ENCODE measurements at places on chromosomes 3 and 15.

- no peak for DNase-seq
These were observed 8.4 kb downstream of the KBTBD8 start for GRCh38 chr3:67006460-67006859.

DNA sequence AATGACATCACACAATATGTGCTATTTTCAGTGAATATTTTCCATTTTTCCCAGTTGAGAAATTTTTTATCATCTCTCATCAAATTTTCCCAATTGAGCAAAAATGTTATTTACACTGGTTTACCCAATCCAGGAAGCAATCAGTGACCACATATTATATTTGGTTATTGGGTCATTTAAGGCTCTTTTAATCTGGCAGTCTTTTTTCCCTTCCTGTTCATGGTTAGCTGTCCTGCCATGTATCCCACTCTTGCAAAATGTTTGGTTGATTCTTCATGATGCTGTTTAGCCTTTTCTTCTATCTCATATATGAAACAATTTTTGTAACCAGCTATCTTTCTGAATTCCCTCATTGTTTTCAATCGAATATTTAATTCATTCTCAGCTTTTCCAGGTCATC, 626.0 kb downstream of the RBMS3 start:
- DNase-seq = no peak

DNA sequence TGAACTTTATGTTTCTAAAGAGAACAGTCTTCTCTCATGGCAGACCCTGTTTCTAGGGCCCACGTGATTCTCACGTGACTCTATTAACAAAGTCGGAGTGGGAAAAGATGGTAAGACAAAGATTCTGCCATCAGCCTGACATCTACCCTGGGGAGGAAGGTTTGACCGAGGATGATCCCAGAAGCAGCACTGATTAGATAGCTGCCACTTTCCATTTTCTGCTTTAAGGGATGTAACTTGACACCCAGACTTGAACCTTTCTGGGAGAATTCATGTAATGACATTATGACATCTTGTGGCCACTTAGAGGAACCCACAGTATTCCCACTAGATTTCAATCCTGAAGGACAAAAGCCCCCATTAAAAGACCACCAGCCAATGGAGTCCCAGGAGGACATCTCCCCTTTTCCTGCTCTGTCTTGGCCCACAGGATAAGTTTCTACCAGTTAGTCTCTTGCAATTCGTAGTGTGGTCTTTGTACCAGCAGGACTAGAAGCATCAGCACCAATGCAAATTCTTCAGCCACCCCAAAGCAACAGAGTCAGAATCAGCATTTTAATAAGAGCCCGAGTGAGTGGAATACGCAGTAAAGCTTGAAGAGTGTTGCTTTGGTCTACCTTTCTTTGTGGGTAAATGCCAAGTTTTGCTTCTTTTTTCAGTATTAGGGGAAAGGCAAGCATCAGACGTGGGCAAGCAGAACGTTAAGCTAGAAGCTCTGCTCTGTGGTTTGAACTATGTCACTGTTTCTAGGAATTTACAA, 480.5 kb upstream of the PROK2 start:
- DNase-seq = no peak

DNA sequence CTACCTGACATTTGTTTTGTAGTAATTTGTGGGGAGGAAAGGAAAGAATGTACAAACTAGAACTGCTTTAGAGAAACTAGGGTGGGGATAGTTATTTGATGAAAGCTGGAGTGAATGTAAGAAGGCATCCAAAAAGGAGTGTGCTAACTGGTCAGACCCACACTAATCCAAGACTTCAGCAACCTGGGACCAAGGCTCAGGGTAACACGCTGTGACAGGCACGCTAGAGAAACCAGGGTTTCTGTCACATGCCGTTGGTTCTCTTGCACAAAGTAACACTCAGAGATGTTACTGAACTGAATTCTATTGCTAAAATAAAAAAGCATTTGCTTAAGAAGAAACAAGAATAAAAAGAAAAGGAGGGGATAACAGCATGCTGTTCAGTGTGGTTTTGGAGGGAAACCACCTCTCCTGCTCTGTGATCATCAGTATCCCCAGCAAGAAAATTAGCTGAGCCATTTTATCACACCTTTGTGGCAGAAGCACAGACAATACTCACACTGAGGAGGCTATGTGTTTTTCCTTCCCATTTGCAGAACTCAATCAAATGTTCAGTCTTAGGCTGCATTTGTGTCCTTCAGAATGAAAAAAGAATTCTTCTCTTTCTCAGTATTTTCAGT, 2.8 kb upstream of the CCDC80 start:
- no peak for DNase-seq

- no peak for DNase-seq
These were observed 148.0 kb upstream of the NR2E3 start for GRCh38 chr15:71662306-71662705.

- no peak for DNase-seq
These were observed 25.2 kb downstream of the GOLGA6D start for GRCh38 chr15:75307778-75308390.

GRCh38 chr3:171187706-171188290, 161.3 kb upstream of the SLC2A2 start:
- DNase-seq = no peak

- DNase-seq = peak; percentile 43
These were observed 2.5 kb upstream of the RFX7 start for GRCh38 chr15:56245871-56246814.

DNA sequence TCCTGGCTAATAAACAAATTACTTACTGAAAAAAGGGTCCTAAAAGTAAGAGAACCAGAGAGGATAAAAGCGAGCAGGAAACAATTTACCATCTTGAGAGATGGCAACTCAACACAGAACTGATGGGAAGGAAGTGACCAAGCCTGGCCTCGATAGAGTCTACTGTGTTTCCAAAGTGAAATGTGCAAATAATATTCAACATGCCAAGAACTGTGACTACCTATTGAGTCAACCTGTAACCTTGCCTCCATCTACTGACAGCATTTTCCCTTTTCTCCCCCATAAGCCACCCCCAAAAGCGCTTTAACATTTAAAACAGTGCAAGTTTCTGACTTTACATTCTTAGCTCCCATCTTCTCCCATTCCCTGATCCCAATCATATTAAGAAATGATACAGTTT, 75.4 kb upstream of the PSMD6 start:
- no peak for DNase-seq

GRCh38 chr15:100001405-100001804, 268.2 kb upstream of the LYSMD4 start:
- no peak for DNase-seq

DNA sequence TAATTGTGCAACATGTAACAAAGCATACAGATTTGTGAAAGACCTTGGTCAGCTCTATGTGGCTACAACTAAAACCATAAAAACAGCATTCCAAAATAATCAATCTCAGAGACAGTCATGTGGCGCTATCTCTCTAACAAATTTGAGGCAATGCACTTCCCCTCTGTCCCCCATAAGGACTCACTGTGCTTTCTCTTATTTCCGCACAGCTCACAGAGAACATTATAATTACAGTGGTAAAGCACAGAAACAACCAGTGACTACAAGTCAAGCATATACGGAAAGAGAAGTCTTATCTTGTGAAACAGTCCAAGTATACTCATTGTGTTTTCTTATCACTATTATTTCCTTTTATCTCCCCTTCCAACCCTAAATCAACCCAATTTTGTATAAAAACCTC, 64.3 kb downstream of the RYK start:
- no peak for DNase-seq

DNA sequence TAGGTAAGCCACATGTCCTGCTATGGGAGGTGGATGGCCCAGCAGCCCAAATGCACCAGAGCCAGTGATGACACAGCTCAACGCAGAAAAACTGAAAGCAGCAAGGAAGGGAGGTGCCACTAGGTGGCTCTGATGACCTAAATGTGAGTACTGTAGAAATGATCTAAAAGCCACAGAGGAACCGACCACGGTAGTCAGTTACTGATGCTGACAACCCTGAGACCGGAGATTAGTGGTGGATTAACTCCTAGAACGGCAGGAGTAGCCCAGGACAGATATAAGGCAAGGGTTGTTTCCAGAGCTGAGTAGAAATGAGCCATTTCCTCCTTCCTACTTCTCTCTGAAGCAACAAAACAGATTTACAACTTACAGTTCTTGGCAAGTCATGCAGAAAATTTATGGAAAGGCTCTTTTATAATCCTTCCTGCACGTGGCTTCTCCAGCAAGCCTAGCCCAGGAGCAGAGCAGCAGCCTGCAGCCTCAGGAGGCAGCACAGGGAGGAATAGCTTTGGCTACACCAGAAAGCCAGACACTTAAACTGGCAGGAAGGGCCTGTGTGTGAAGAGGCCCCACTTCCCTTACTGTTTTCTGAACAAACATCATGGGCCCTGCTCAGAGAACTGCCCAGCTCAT, 13.1 kb downstream of the FBXL22 start:
- peak; percentile 64 for DNase-seq

All from kidney epithelial cell (primary cell).